ENCODE measurements at places on chromosomes 3 and 15.

DNA sequence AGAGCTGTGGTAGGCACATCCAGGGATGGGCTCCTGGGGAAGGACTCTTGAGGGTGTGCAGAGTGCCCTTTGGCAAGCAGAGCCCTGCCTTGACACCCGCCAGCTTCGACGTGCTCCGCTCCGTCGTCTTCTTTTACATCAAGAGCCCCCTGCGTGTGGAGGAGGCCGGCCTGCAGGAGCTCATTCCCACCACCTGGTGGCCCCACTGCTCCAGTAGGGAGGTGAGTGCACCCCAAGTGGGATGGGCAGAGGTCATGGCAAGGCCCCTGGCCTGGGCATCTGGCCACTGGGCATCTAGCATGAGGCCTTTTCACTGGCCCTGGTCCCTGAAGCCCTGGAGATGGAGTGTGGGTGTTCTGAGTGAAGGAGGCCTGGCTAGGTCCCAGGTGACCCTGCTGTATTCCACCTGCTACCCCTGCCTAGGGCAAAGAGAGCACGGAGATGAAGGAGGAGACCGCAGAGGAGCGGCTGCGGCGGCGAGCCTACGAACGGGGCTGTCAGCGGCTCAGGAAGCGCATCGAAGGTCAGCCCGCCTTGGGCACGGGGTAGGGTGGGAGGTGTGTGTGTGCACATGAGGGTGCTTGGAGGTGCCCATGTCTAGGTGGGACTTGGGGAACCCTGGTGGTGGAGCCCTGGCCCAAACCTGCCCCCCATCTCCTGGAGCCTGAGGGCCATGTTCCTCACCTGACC, 12.2 kb downstream of the RNF123 start:
- no peak for DNase-seq
- H3K36me3 ChIP-seq = peaks cover 51% of the 10 kb centered on the region
- no peak overlapping the region for H3K27ac ChIP-seq
- no peak overlapping the region for H3K4me3 ChIP-seq
- no peaks in the 10 kb centered on the region for H3K27me3 ChIP-seq
- H3K4me1 ChIP-seq = no peaks in the 10 kb centered on the region

- H3K36me3 ChIP-seq = no peaks in the 10 kb centered on the region
- no peak overlapping the region for H3K4me3 ChIP-seq
- no peak for DNase-seq
- no peak overlapping the region for H3K27ac ChIP-seq
- H3K4me1 ChIP-seq = no peaks in the 10 kb centered on the region
- H3K27me3 ChIP-seq = peaks cover 2% of the 10 kb centered on the region
Observed at GRCh38 chr15:91127236-91127955, 27.3 kb downstream of the SV2B start.

DNA sequence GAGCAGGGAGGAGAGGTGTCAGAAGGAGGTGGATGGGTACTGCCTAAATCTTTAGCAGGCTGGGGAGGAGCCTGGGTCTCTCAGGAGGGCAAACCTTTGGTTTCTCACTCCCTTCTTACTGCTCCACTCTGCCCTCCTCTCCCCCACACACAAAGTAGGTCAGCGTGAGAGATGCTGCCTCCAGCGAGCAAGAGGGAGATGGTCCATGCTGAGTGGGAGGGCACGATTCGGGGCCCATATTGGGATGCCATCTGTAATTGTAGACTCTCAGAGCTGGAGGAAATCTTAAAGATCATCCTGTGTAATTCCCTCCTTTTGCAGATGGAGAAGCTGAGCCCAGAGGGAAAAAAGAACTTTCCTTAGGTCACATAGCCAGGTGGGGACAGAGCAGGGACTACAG, 34.2 kb upstream of the SYN2 start:
- no peak for DNase-seq
- no peaks in the 10 kb centered on the region for H3K36me3 ChIP-seq
- H3K4me3 ChIP-seq = no peak overlapping the region
- no peak overlapping the region for H3K27ac ChIP-seq
- H3K4me1 ChIP-seq = no peaks in the 10 kb centered on the region
- peaks cover 2% of the 10 kb centered on the region for H3K27me3 ChIP-seq

- H3K4me1 ChIP-seq = peaks cover 49% of the 10 kb centered on the region
- peak overlapping the region; percentile 30 for H3K27ac ChIP-seq
- DNase-seq = peak; percentile 72
- H3K27me3 ChIP-seq = no peaks in the 10 kb centered on the region
- no peak overlapping the region for H3K4me3 ChIP-seq
Observed at GRCh38 chr3:52194485-52195290, 3.3 kb upstream of the ALAS1 start.
